Fibroblast of skin of scalp (primary cell): ENCODE measurements at places on chromosomes 6 and 20.
A peak's percentile ranks its signal among the peaks of the same experiment; 100 is the strongest.

DNA sequence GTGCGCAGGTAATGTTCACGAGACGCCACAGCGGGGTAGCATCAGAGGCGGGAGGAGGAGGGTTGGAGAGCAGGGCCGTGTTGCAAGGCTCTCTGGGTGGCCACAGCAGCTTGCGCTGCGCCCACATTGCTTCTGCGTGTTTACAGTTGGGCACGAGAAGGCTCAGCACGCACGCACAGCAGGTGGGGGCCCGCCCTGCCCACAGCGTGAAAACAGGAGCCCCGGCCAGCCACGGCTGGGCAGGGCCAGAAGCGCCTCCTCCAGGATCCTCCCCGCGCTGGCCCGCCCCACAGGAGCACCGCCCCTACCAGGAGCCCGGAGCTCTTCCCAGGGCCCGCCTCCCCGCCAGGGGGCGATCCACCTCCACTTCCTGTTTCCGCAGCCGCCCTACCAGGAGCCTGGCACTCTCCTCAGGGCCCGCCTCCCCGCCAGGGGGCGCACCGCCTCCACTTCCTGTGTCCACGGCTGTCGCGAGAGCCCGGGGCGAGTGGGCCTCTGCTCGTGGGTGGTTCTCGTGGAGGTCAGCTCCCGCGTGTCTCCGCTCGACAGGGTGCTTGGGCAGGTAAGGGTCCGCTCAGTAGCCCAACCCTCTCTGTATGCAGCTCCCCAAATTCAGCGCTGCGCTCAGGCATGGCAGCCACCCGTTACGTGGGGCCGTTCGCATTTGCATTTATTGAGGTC lies at the start of gene FAM50B:
Gene FAM50B (plus strand): TSS at position 449 of the 681 bp plus-strand sequence. CDS start 439 bp downstream, outside the sequence.
- peak; percentile 90 for DNase-seq

DNA sequence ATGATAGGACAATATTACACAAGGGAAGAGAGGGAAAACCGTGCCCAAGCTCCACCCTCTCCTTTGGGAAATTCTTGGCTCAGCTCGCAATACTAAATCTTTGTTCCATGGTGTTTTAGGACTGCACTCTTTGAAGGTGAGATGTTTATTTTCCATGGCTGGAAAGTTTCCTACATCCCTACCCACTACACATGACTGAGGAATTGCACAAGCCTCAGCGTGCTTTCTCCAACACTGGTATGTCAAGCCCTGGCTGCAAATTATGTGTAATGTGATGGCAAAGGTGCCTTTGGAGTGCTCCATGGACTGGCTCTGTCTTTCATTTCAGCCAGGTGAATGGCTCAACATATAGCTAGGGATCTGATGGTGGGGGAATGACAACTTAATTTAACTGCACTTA lies 134.3 kb downstream of the ISM1 start:
- DNase-seq: no peak

DNA sequence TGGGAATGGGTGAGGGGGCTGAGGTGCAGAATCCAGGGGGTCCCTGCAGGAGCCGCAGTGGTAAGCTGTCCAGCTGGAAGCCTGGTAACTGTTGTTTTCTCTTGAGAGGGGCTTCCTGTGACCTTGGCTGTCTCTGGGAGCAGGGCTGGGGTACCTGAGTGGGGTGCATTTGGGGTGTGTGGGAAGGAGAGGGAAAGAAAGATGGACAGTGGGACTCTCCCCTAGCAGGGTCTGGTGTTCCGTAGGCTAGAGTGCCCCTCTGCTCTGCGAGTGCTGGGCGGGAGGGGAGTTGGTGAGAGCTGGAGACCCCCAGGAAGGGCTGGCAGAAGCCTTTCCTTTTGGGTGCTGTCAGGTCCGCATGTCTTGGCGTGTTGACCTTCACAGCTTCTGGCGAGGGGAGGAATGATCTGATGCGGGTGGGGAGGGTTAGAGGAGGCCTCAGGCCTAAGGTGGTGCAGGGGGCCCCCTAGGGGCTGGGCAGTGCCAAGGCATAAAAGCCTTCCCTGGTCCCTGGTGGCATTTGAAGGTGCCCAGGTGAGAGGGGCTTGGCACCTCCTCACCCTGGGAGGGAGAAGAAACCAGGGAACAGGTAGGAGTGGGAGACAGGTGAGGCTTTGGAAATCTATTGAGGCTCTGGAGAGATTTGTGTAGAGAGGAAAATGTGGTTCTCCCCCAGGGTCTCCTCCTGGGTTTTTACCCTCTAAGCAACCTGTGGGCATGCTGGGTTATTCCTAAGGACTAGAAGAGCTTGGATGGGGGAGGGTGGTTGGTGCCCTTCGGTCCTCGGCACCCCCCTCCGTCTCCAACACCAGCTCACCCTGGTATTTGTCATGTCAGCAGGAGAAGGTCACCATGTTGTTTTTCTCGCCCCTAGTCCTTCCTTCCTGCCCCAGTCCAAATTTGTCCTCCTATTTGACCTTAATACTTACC lies 3.3 kb downstream of the VEGFA start:
- DNase-seq: peak; percentile 66

GRCh38 chr20:47622118-47622665 lies 120.5 kb downstream of the NCOA3 start:
- no peak for DNase-seq

- DNase-seq: peak; percentile 61
These were observed 117.4 kb downstream of the TBC1D32 start for GRCh38 chr6:121216928-121217327.

DNA sequence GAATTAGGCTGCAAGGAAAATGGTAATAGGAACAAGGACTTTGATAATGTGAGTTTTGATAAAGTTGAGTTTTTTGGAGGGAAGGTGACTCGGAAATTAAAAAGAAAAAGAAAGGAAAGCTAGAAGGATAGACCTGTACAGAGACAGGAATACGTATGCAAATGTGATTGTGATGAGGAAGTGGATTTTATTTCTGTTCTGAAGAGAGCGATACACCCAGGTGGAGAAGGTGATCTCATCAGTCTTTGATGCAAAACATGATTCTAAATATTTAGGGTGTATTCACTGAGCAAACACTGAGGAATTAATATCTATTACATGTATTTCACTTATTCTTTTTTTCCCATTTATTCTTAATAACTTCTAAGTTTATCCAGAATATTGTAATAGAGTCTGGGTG lies 9.2 kb upstream of the PLEKHG1 start:
- no peak for DNase-seq

- peak; percentile 57 for DNase-seq
These were observed 4.2 kb downstream of the FOXS1 start for GRCh38 chr20:31840906-31841816.

DNA sequence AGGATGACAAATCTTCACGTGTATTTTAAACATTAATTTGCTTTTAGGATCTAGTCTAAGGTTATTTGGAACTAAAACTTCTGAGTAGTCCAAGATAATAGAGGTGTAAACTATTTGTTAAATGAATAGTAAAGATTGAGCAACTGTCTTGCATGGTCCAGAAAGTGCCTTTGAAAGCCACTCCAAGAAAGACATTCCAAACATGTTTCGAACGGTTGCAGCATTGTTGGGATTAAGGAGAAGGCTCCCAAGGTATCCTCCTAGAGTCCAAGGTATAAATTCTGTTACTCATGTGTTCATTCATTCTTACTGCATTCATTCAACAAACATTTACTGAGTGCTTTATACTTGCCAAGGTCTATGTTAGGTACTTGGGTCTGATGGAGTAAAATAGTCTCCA lies 28.8 kb upstream of the MYLK2 start:
- no peak for DNase-seq

DNA sequence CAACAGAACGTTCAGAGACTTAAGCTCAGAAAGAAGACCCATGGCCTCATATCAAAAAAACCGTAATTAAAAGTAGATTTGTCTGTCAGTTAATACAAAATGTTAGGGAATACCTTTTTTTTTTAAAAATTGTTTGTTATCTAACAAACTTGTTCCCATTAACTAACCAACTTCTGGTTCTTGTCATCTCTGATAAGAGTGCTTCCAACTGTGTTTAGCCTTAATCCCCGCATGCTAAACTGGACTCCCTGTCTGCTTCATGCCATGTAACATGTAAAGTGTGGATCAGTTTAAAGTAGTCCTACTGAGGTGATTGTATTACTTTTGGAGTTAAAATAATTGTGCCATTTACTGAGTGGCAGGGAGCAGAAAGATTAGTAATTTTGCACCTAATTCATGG lies 6.3 kb downstream of the JARID2 start:
- no peak for DNase-seq

GRCh38 chr6:164276211-164276610 lies 861.7 kb downstream of the QKI start:
- no peak for DNase-seq

DNA sequence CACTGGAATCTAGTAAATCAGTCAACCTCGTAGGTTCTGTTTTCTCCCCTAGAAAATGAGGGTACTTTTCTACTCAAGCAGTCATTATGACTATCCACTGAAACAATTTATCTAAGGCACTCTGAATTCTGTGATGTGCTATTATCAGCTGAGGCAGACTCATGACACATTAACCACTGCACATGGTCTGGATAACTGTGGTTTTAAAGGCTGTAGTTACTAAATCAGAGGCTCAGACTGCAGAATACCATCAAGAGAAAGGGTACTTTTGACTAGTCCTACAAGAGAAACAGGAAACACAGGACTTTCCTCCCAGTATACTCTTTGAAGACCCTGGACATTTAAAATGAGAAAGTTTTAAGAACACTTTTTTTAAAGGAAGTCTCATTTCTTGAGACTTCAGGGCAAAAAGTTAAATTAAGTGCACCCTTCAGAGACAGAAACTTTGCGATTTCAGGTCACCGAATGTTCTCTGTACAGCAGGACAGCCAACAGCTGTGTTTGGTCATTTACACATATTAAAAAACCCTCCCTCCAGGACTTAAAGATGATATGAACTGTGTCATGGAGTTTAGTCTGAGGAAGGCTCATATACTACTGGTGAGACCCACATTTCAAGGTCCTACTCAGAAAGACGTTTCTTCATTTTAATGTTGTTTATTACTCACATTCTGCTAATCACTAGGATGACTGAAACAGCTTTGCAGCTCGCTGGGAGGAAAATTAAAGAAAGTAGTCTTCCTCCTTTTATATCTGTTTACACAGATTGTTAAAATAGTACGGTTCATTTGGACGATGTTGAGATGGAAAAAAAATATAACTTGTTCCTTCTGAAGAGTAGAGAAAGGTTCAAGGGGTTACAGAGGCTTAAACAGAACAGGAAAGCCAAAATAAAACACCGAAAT lies 19.9 kb downstream of the ATXN1 start:
- DNase-seq: peak; percentile 97

GRCh38 chr20:39775110-39775509 lies 813.0 kb downstream of the DHX35 start:
- DNase-seq: peak; percentile 78

DNA sequence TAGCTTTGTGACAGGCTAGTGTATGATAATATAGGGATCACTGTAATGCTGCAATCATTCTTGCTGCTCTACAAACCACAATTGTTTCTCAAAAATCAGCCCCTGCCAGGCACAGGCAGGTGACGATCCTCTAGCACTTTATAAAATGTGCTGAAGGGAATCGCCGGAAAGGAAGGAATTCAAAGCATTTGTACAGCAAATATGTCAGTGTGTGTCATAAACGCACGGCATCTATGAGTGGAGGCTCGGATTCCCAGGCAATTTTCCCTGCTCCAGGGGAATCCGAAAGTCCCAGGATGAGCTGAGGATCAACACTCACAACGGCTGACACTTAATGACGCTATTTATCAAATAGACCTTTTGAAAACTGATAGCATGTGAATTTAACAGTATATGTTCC lies 1.4 kb downstream of the PHACTR1 start:
- peak; percentile 76 for DNase-seq

DNA sequence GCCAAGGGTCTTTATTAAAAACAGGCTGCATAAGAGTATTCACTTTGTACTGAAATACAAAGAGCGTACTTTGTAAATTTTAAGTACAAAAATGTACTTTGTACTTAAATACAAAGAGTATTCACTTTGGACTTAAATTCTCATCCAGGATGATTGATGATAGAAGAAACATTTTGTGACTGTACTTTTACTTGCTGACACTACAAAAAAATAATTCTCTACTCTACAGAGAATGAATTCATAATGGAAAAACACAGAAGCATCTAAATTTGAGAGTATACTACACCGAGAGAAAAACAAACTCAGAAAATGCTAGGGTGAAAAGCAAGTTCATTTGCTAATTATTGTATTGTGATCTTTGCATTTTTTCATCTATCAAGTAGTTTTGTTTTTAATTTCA lies 54.4 kb upstream of the STXBP5 start:
- DNase-seq: no peak

DNA sequence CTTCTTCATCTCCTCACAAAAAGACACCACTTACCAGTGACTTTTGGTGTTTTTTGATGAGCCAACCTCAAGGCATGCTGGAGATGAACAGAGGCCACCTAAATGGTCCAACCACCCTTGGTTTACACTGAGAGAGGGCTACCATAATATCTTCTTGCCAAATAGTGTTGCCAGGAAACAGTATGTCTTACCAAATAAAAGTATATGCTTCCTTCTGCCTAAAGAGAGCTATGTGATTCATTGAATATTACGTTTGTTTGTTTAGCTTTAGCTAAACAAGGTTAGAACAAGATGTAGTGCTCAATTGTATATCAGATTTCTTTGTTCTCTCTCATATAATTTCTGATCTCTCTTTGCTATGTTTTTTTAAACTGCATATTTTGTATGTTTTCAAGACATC lies 40.6 kb upstream of the BMP6 start:
- no peak for DNase-seq

GRCh38 chr20:51198876-51199523 lies 176.1 kb upstream of the KCNG1 start:
- DNase-seq: no peak

DNA sequence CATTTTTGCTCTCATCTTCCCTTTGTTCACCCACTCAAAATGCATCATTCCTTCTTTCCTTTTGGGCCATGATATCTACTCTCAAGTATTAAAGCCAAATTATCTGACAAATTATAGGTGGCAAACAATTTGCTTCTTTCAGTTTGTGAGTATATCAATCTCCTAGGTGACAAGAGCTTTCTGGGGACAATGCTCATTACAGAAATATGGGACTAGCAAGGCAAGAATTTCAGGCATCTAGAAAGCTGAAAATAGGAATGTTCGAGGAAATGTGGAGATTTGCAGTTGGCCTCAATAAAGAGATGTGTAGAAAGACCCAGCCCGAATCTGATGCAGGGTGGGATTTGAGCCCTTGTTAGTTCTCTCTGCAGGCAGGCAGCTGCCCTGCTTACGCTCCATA lies 71.8 kb downstream of the ALDH8A1 start:
- peak; percentile 61 for DNase-seq
